ENCODE measurements at places on chromosomes 7 and 10.

DNA sequence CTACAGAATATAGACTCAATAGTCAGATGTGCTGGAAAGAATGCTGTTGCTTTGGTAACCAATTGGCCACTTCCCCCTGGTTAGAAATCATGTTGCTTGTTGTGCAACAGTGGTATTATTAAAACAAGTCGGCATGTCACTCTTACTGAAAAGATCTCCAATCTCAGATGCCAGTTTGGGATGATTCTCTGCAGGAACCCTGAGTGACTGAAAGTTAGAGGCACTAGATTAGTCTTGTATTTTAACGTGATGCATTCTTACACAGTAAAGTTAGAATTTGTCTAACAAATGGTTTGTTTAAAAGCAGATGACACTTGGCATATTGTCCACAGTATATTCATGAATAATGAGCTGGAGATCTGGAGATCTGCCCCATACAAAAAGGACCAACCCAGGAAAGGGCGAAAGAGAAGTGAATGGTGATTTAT lies 287.6 kb downstream of the TWIST1 start:
- DNase-seq = no peak

GRCh38 chr7:148915211-148915610 lies 31.1 kb upstream of the EZH2 start:
- peak; percentile 43 for DNase-seq

- no peak for DNase-seq
Observed at GRCh38 chr10:89556600-89556999, 21.2 kb upstream of the SLC16A12 start.

GRCh38 chr10:104762793-104763192 lies 121.7 kb downstream of the SORCS3 start:
- DNase-seq = no peak

- DNase-seq = no peak
Observed at GRCh38 chr10:44032216-44032615, 352.7 kb downstream of the CXCL12 start.

DNA sequence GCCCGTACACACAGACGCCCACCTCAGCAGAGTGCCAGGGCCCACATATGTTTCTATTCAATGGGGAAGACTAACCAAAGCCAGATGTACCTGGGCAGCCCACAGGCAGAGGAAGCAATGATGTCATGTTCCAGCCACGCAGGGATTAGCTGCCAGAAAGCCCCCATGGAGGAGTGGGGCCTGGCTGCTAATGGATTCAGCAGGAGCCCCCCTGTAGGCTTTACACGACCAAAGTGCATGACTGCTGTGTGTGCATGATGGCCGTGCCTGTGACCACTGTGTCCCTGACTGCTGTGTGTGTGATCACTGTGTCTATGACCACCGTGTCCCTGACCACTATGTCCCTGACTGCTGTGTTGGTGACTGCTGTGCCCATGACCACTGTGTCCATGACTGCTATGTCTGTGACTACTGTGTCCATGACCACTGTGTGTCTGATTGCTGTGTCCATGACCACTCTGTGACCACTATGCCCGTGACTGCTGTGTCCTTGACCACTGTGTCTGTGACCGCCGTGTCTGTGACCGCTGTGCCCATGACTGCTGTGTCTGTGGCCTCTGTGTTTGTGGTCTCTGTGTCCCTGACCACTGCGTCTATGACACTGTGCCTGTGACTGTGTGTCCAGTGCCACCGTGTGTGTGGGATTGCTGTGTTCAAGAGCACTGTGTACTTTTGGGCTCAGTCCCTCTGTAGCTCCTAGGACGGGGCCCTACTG lies 409.3 kb downstream of the RPS24 start:
- no peak for DNase-seq

DNA sequence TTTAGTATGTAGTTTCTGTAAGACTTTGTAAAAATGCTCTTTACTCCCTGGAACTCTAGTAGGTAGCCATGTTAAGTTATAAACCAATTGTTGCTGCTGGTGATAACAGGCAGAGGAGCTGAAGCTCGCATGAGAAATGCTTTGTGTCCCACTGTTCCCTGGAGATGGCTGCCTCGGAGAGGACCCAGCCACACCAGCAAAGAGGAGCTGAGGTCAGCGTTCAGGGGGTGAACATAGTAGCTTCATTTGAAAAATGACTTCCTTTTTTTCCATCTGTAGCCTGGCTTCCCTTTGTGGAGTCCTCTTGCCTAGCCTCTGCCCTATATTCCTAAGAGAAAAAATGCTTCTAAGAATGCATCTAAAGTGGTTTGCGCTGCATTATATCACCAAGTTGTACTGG lies 20.3 kb downstream of the CELF2 start:
- no peak for DNase-seq

Data from activated CD4-positive, alpha-beta T cell treated with anti-CD3 and anti-CD28 coated beads, Interleukin-2, amount 50 U/mL, for 48 hours (primary cell).